ENCODE measurements at places on chromosomes 6 and 20. TPM values are rescaled to one million over a fixed set of nuclear protein-coding genes. Genes with fewer than 3 reads are reported as not detected.

DNA sequence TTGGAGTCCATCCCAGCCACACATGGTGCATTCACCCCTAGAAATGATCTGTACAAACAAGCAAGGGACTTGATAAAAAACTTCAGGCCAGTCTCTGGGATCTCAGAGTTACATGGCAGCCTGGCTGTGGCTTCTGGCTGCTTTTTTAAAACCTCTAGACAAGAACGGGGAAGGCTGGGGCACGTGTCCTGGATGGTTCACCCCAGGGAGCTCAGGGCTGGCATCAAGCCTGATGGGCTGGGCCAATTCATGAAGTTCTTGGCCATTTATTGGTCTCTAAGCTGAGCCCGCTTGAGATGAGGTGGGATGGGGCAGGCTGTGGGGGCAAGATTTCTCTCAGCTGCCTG, 10.4 kb upstream of the ZFAND3 start:
- no peak for DNase-seq

- peak; percentile 79 for DNase-seq
Observed at GRCh38 chr6:150435832-150436231, 67.0 kb downstream of the IYD start.

DNA sequence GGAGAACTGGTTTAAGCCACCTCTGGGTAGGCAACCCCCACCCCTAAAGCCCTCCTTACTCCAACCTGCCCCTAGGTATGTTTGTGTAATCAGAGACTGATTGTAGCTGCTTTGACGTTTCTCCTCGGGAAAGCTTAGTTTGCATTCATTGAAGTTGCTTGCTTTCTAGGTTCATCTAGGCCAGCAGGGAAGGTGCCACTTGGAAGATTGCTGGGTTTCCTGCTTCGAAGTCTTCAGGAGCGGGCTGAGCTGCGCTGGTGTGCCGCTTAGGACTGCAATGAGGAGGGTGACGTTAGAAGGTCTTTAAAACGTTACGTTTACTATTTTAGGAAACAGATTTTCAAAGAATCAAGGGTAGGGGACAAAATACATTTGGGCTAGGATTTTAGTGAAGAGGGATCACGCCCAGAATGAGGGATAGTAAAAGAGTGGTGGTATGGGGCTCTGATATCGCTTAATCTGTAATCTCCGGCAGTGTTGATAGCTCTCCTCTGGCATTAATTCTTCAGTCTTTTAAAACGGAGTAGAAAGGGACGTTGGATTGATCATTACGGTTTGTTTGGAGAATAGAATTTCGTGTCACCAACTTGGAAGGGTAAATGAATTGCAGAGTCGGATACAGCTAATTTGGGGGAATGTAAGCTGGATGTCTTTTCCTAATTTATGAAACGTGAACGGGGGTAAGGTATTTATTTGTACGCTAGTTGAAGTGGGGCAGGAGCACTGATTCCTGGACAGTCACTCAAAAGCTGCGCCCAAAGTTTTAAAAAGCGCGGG, 92.6 kb upstream of the PRDM1 start:
- no peak for DNase-seq

DNA sequence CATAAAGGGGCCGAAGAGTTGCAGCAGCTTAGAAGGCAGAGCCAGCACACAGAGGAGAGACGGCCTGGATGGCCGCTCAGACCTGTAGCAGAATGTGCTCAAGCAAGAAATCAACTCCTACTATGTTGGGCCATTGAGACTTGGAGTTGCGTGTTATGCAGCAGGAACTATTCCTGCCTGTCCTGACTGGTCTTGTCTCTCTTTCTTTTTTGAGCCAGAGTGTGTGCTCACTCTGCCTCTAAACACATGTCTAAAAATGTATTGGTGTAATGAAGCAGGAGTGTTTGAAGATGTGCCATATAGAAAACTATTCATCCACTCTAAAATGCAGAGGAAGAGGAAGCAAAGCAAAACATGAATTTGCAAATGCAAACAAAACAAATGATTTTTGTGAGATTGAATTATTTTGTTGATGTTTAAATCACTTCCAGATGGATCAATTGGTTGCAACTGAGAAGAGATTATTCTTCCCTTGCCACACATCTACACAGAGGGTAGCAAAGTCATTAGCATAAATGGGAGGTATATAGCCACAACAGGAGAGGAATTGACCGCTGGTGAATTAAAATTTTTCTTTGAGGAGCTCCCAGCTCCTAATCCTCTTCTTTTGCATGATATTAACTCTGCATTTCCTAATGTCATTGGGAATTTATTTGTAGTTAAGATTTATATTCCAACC, 20.4 kb upstream of the SYNJ2 start:
- no peak for DNase-seq

GRCh38 chr20:51914758-51915157, 112.4 kb upstream of the SALL4 start:
- DNase-seq, result no peak

DNA sequence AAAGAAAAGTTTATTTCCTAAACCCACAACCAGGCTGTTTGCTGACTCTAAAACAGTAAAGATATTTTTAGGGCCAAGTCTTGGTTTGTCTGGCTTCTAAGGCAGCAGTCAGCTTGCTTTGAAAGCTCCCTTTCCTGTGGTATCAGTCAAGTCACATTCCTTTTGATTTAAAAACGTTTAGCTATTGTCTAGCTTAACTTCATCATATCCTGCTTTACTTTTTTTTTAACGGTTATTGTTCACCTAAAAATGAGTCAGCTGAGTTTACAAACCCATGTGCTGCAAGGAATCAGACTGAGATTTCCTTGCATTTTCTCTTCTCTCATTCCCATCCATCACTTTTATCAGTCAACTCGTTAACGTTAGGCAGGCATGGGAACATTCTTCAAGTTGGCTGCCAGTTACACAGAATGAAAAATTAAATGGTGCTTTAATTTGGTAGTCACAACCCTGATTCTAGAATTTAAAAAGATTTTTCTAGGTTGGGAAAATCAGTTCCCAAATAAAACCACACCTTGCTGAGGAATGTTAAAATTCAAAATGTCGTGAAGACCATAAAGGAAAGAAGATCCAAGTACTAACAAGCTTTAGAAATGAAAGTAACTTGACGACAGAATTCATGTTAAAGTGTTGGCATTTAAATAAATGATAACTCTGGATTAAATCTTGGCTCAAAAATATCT, 45.9 kb downstream of the ELOVL5 start:
- peak; percentile 80 for DNase-seq

- DNase-seq, result no peak
Observed at GRCh38 chr20:53171065-53171464, 198.9 kb downstream of the TSHZ2 start.

- DNase-seq, result no peak
Observed at GRCh38 chr20:19129306-19129705, 83.1 kb upstream of the SLC24A3 start.

- no peak for DNase-seq
Observed at GRCh38 chr6:16196260-16196983, 42.0 kb upstream of the GMPR start.

SRMS gene
- not detected for total RNA-seq

FERMT1 gene
- total RNA-seq, result 0.56 TPM

CUL7 gene
- total RNA-seq, result 12.8 TPM

PLA2G7 gene
- not detected for total RNA-seq

FAM83C gene
- total RNA-seq, result not detected

PRL gene
- not detected for total RNA-seq

TFAP2A gene
- total RNA-seq, result 5.0 TPM

FANCE gene
- total RNA-seq, result 6.6 TPM

TBXT gene
- total RNA-seq, result not detected

All from H4 (cell line).